ENCODE measurements at places on chromosomes 2 and 18.
A peak's percentile ranks its signal among the peaks of the same experiment; 100 is the strongest.

GRCh38 chr2:162343492-162343823, 474 bp upstream of the GCA start:
- DNase-seq: no peak

GRCh38 chr18:37561986-37562385, 3.6 kb downstream of the CELF4 start:
- no peak for DNase-seq

- peak; percentile 50 for DNase-seq
Observed at GRCh38 chr2:176140513-176141317, 10.6 kb upstream of the HOXD4 start.

DNA sequence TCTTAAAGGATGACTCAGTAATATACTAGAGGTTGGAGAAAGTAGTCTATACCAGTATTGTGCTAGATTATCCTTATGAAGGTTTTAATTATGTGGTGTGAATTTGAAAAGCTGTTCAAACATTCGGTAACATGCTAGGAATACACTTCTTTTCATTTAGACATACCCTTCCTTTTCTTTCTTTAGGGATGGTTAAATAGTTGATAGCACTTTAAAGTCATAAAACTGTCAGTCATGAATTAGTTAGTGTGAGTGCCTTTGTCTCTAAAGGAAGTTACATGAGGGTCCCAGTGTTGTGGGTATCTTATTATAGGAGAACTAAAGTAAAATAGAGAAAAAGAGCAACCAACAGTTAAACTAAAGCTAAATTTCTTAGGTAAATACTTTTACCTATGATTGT, 149.3 kb downstream of the CSRNP3 start:
- DNase-seq: no peak

DNA sequence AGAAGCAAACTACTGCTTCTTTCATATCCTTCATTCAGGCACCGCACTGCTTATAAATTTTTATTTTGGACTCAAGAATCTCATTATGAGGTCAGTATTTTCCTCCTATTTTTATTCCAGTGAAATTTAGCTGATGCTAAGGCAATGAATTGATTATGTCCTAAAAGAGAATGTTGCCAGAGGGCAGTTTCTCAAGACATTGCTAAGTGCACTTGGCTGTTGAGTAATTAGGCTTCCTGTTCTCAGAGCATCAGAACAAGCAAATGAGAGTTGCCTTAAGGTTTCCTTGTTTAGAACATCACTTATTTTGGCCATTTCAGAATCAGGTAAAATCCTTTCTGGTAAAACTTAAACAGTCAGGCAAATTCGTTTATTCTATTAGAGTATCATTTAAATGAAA, 548.6 kb upstream of the ZEB2 start:
- DNase-seq: no peak

DNA sequence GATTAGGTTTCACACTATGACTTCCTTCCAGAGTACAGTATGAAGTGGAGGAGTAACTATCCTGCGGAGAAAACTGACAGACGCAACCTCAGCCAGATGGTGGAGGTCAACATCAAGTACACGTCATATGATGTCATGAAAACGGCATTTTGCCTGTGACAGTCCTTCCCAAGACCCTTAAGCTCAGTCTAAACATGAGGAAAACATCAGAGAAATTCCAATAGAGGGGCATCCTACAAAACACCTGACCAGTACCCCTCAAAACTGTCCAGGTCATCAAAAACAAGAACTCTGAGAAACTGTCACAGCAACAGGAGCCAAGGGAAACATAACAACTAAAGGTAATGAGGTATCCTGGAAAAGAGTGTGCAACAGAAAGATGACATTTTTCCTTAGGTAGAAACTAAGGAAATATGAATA, 1.7 kb downstream of the RNU4ATAC start:
- DNase-seq: no peak

GRCh38 chr2:191625016-191625415, 52.9 kb upstream of the NABP1 start:
- DNase-seq: peak; percentile 72

DNA sequence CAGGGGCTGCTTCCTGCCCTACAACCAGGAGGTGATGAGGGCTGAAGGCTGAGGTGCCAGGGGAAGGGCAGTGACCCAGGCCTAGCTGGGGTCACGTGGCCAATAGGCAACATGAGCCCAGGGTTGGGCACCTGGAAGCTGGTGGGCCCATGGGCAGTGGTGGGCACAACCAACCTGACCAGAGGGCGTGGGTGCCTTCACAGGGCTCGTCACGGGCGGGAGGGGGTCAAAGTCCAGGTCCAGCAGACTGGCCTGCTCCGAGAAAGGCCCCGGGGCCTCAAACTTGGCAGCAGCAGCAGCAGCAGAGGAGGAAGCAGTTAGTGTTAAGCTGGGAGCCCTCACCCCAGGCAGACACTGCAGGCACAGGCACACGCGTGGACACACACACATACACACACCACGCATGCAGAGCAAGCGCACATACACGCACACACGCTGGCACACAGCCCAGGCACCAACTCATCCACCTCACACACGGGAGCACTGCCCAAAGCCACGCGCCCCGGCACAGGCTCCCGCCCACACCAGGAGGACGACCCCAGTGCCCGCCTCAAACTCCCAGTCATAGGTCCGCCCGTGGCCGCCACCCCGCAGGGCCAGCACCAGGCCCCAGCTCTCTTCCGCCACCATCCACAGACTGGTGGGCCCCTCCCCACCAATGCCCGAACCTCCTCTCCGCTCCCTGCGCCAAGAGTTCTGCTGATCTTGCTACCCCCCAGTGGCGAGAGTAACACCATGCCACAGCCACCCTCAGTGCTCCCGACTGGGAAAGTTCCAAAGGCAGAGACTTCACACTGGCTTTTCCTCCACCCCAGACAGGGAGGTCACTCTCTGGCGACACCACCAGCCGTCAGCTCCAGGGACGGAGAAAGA, 53.0 kb downstream of the BIN1 start:
- DNase-seq: no peak

DNA sequence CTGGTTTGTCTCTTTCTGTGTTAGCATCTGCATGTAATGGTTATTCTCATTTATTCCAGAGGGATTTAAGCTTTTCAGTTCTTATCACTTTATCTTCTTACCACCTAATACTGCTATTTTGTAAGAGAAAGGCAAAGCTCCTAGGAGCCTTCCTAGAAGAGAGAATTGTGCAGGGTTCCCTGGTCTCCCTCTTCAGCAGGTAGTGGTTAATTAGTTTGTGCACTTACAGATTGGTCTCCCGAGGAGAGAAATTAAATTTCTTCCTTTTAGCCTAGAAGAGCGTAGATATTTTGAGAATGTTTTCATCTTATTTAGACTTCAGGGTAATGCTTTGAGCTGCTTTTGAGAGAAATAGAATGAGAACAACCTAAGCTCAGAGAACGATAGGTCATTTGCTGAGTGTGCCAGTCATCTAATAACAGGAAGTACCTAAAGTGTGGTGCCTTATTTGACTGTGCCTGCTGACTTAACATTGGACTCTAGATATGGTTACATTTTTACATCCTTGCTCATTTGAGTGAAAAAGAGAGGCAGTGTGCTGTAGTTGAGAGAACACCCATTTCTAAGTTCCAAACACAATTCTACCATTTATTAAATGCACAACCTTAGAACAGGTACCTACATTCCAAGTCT, 651.4 kb downstream of the STK39 start:
- no peak for DNase-seq

- DNase-seq: no peak
Observed at GRCh38 chr2:163662141-163662780, 73.5 kb downstream of the FIGN start.

- no peak for DNase-seq
Observed at GRCh38 chr2:142580691-142581090, 296.8 kb upstream of the KYNU start.

- DNase-seq: no peak
Observed at GRCh38 chr18:227902-228301, 39.9 kb downstream of the THOC1 start.

GRCh38 chr2:19086231-19086651, 272.2 kb downstream of the OSR1 start:
- no peak for DNase-seq

GRCh38 chr2:57450170-57450569, 596.4 kb upstream of the VRK2 start:
- no peak for DNase-seq

- DNase-seq: no peak
Observed at GRCh38 chr2:71669628-71670429, 216.5 kb downstream of the DYSF start.

DNA sequence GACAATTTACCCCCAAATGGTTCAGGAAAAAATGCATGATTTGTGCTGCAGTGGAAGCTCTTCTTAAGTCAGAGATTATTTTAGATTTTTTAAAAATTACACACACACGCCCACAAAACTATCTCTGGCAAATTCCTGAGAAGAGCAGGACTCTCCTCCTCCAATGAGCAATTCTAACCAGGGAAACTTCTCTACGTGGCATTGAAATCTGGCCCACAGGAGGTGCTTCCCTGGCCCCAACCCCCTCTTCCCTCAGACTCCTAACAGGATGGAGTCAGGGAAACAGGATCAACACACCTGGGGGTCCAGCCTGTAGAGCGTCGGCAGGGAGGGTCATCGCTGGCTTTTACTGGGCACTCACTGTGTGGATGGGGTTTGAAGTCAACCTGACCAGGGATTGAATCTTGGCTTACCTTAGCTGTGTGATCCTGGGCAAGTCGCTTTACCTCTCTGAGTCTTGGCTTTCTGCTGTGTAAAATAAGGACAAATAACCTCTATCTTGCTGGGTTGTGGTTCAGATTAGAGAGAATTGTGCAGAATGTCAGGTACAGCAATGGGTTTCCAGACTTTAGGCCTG, 65.4 kb upstream of the ASAP2 start:
- no peak for DNase-seq

DNA sequence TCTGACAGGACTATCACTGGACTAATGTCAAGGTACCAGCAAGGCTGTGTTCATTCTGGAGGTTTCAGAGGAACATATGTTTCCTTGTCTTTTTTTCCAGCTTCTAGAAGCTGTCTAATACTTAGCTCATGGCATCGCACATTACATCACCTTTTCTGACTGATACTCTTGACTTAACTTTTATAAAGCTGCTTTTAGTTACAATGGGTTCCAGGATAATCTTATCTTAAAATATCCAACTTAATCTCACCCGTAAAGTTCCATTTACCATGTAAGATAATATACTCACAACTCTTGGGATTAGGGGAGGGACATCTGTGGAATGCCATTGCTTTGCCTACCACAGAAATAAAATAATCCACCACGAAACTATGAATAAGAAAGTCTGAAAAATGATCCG, 394.2 kb downstream of the CDH19 start:
- no peak for DNase-seq

GRCh38 chr2:76998704-76999103, 523.5 kb downstream of the LRRTM4 start:
- no peak for DNase-seq

DNA sequence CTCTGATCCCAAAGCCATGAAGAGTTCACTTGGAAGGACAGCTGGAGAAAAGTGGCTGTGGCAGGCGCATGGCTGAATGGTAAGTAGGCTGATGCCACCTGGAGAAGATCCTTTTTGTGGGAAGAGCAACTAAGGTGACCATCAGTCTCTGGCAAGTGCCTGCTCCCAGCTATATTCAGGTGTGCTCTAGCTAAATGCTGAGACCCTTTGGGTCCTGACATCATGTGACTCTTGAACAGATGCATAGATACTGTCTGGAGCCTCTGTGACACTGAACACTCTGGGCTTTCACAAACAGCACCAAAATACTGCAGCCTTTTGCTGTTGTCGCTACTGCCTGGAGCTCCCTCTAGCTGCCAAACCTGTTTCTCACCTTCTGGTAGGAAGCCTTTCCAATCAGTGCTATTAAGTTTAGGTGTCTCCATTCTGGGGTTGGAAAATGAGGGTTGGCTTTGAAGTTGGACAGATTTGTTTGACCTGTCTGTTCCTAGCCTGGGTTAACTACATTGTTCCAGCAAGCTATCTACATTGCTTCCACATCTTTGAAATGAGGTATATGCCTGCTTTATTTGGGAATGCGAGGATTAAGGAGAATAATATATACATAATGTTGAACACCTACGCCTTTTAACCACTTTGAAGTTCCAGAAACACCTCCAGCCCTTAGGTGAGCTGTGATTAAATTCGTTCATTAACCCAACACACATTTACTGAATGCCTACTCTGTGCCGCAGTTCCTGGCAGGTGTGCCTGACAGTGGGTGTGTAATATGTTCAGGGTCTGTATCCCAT, 3.1 kb downstream of the EGR4 start:
- peak; percentile 54 for DNase-seq

DNA sequence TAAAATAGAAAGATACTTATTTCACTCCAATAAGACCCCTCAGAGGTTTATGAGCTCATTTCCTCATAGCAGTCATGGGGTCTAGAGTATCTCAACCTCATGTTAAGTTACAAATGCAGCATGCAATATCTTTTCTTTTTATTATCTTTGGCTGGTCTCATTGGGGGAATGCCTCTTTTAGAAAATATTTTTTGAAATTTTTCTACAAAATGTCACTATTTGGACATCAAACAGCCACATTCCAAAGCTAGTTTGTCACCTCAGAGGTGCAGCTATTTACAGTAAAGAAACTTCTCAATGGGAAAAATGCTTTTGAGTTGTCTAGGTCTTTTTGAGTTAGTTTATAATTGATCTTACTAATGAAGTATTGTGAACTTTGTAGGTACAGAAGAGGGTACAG, 370.7 kb upstream of the LRATD1 start:
- DNase-seq: no peak

DNA sequence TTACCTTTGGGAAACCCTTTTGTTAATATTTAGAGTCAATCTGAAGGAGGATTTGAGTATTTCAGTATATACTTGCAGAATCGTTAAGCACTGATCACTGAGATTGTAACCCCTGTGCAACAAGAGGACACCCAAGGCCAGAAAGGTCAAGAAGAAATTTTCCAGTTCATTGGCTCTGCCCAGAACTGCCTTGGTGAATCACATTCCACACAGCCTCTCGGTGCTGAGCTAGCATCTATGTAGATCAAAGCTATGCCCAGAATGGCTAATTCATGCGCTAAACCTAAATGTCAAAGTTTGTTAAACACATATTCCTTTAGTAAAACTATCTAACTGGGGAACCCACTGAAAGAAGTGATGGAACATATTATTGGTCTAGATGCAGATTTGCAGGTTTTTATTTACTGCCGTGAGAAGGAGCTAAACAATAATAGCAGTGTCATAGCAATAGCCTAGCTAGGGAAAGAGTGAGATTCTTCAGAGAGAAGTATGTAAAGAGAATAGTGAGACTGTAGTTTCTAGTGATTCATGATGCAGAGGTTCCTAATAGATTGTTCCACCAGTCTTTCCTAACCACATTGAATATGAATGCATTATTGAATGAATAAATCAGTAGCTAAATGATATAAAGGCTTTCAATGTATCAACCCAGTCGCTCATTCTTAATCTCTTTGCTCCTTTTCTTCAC, 423.2 kb upstream of the CRIM1 start:
- DNase-seq: no peak
